ENCODE measurements at places on chromosomes 2 and 18.

DNA sequence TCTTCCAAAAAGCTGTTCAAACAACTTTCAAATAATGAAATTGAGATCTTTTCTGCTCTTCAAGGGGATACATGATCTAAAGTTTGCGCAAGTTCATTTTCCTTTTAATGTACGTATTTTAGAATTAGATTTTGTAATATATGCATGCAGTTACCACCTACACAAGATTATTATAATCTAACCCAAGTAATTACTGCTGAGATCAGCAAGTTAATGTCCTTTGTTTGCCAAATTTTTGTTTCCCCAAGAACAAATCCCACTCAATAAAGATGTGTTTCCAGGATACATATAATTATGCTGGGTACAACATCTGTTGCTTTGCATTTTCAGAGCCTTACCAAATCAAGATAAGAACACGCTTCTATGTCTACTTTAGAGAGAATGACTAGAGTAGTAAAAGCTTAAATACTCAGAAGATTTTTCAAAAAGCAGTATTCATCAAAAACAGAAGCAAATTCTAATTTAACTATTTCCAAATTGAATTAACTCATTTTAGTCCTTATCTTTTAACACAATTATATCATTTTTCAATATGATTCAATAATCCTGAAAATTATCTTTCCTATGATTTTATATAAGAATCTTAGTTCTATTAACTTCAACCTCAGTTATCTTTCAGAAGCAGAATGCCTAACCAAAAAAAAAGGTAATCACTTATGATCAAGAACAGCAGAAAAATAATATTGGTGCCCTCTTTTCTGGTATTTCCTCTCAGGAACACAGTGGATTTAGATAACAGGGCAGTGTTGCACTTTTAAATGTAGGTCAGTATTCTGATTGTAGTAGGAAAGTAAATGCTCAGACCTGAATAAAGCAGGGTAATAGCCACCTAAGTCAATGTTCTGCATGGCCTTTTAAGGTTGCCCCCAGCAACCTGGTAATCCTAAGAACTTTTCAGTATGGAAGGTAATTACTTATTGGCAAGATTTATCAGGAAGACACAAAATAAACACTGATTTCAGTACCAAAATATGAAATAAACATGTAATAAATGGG, 28.0 kb downstream of the CERKL start:
- DNase-seq, result no peak

GRCh38 chr2:146363731-146364130, 1481.1 kb upstream of the ACVR2A start:
- DNase-seq, result no peak

DNA sequence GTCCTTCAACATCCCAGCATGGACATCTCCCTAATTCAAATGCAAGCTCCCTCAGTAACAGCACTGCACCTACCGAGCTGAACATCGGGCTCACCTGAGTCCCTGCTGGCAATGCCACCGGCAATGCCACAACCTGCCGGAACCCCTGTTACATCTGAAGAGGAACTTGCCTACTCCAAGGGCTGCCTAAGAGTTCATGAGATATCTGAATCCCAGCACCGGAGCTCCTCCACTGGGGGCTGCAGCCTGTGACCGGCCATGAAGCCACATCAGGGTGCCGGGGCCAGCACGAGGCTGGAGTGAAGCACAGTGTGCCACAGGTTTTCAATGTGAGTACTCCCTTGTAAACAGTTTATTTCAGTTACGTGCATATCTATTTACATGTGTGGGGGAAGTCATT, 152.9 kb downstream of the EIPR1 start:
- no peak for DNase-seq

DNA sequence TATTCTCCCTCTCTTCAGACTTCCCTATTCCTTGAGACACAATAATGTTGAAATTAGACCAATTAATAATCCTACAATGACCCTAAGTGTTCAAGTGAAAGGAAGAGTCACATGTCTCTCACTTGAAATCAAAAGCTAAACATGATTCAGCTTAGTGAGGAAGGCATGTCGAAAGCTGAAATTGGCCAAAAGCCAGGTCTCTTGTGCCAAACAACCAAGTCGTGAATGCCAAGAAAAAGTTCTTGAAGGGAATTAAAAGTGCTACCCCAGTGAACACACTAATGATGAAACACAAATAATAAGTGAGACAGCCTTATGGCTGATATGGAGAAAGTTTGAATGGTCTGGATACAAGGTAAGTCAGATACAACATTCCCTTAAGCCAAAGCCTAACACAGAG, 115.4 kb downstream of the PXDN start:
- no peak for DNase-seq

DNA sequence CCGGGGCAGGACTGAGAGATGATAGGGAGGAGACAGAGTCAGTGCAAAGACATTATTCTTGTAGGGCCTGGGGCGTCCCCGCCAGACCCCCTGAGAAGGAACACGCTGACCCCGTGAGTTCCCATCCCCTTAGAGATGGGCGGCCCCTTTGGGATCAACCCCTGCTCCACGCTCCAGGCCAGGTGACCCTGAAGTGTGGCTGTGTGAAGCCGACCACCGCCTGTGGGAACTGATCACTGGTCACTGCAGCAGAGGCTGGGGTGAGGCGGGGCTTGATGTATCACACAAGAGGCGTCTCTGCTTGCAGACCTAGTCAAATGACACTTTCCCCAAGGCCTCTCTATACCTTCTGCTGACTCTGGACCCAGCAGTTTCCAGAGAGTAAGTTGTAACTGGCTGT, 157.4 kb upstream of the TWIST2 start:
- no peak for DNase-seq

- no peak for DNase-seq
These were observed 72.0 kb downstream of the AGPS start for GRCh38 chr2:177464549-177464948.

- no peak for DNase-seq
These were observed 43.7 kb downstream of the TMEM37 start for GRCh38 chr2:119475225-119475856.

- DNase-seq, result no peak
These were observed 75.9 kb upstream of the TMEM18 start for GRCh38 chr2:753123-753522.

GRCh38 chr2:177340158-177340557, 52.4 kb upstream of the AGPS start:
- no peak for DNase-seq

GRCh38 chr2:64485961-64486360, 32.0 kb downstream of the LGALSL start:
- no peak for DNase-seq

DNA sequence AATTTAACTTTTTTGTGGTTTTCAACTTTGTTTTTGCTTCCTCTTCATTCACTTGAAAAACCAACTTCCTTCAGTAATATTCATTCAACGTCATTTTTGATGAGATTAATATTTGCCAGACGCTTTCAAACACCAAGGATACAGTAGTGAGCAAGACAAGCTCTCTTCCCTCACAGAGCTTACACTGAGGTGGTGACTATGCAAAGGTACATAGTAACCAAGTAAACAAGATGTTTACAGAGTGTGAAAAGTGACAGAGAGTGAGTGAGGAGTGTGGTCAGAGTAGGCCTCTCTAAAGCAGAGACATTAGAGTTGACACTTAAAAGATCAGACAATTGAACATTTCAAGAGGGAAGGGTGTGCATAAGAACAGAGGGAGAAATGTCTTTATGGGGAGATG, 155.5 kb downstream of the TMEM247 start:
- DNase-seq, result no peak

GRCh38 chr2:100289020-100289419, 33.3 kb downstream of the LONRF2 start:
- DNase-seq, result no peak

DNA sequence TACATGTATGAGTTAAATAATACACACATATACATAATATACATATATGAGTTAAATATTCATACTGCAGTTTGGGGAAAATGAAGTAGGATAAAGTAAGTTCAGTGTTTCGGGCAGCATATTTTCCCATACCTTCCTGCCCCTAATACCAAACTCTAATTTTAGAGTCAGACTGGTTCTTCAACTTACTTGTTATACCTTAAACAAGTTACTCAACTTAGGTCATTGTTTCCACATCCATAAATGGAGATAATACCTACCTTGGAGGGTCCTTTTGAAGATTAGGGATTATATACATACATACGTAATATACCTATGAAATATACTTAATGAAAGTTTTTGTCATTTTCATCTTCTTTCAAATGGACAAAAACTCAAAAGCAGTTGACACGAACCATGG, 8.4 kb downstream of the MEMO1 start:
- DNase-seq, result no peak

DNA sequence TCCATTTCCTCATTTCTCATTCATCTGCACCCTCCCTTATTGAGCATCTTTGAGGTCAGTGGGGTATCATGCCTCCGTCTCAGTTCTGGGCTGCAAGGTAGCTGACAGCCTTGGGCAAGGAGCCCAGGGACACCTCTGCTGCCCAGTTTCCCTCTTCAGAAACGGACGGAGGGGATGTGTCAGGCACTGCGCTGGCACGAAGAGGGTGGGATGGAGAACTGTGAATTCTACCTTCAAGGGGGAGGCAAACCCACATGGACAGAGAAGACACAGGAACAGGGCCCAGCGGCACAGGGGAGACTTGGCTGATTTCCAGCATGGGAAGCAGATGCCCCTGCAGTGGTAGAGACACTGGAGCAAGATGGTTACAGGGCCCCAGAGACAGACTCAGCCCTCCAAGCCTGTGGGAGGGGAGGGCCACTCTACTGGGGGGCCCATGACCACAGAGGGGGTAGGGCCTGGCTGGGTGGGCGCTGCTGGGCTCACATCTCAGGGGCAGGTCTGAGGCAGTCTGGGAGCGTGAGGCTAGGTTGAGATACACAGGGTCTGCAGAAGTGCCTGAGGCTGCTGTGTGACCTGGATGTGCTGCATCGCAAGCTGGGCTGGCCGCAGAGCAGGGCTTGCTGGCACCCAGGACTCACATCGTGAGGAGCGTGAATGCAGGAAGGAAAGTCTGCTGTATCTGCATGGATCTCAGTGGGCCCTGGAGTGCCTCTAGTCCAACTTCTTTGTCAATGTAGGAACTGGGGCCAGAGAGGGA, 92.3 kb downstream of the HS1BP3 start:
- DNase-seq, result no peak

GRCh38 chr2:59665021-59665420, 888.4 kb downstream of the BCL11A start:
- no peak for DNase-seq

- DNase-seq, result no peak
These were observed 2.9 kb upstream of the MEIS1 start for GRCh38 chr2:66431846-66432587.

- no peak for DNase-seq
These were observed 22.5 kb downstream of the DAPL1 start for GRCh38 chr2:158817588-158817987.

DNA sequence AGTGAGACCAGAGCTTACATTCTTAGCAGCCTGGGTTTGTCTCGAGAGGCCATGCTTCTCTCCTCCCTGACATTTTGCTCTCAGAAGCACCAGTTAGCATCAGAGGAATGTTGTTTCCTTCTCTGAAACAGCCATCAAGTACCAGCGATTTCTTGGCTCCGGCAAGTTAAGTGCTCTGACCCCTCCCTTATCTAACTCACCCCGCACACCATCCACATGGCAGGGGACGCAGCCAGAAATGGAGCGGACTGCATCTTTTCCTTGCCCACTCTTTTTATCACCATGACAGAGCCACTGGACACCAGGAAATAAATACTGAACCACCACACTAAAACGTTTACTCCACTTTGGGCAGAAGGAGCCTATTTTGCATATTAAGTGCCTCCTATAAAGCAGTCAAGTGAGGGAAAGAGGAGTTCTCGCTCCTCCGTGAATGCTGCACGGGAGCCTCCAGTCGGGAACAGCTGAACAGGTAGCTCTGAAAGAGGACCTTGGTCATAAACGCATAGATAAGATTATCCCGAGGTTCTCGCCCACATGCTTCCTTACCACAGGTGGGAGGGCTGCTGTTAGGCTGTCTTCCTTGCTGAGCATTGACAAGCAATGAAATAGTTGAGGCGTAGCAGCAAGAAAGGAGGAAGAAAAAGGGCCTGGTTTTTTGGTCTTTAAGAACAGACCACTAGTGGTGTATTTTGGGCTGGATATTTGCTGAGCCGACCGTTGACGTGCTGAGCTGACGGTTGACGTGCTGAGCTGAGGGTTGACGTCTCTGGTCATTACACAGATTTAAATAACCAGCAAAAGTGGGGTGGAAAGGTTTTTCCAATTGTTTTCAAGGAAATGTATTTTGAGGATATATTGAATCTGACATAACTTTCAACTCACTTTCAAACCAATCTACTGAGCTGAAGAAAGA, 71.4 kb upstream of the ITGB6 start:
- DNase-seq, result no peak

DNA sequence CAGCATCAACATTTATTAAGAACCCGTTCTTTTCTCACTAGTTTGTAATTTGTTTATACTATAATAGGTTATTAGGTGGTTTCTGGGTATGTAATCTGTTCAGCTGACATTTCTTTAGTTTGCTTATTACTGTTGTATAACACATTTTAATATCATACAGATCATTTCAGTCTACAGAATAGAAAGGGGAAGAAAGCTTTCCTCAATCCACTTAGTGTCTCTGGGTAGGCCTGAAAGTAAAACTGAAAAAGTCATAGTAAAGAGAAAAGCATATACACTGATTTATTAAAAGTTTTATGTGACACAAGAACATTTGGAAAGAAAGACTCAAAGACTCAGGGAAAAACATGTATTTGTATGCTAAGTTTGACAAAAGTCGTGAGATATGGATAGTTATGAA, 16.8 kb upstream of the KCNJ3 start:
- DNase-seq, result no peak

GRCh38 chr2:69735686-69736085, 6.2 kb upstream of the ANXA4 start:
- DNase-seq, result no peak

- no peak for DNase-seq
These were observed 84.4 kb downstream of the THNSL2 start for GRCh38 chr2:88254437-88255091.

DNA sequence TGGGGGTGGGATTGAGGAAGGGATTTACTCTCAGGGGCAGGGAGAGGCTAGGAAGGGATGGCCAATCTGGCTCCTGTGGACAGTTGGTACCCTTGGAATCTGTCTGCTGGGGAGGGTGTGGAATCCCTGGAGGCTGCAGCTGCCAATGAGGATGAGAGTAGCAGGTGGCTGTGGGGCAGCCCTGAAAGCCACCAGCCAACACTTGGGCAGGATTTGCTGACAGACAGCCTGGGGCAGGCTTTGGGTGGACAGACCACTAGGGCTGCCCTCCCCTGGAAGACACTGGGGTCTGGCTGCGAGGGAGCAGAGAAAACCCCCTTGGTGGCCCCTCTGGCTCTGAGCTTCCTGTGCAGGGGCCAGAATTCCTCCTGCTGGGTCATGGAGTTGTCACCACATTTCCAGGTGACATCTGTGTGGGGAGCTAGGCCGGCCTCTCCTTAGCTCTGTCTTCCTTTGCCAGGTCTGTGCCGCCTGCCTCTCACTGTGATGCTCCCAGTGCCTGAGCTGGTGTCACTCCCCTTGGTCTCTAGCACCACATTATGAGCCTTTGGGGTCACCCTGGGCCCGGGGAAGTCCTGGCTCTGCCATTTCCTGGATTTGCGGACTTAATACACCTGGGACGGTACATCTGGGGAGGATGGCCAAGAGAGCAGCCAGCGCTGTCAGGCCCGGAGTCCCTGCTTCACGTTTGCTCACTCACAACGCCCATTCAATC, 13.4 kb upstream of the ARHGEF4 start:
- no peak for DNase-seq

Measured in CD4-positive, alpha-beta T cell (primary cell).